ENCODE measurements at places on chromosomes 3 and 15.

GRCh38 chr3:30655187-30655812 is 48.9 kb downstream of the TGFBR2 start:
- DNase-seq, result no peak

DNA sequence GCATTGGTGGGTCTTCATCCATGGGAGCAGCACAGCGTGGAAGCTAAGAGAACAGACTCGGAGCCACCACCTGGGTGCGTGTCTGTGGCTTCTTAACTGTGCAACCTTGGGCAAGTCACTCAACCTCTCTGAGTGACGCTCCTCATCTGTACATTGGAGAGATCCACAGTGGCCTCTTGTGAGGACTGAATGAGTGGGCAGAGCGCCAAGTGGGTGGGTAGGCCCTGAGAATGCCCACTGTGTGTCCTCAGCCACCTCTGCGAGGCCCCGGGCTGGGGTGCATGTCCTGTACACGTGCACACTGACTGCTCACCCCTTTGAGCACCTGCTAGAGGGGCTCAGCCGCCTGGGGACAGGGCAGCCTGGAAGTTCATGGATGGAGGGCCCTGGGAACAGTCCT is 99.6 kb upstream of the PRR23E start:
- no peak for DNase-seq

GRCh38 chr3:111803123-111803593 is 55.9 kb upstream of the PHLDB2 start:
- no peak for DNase-seq

- DNase-seq, result peak; percentile 90
These were observed at the start of gene DALRD3 for GRCh38 chr3:49017971-49018706. DALRD3 (minus strand) TSS chr3:49018580; CDS start chr3:49018564, 16 bp downstream.

- DNase-seq, result no peak
These were observed 29.5 kb downstream of the CCDC12 start for GRCh38 chr3:46946856-46947545.

- no peak for DNase-seq
These were observed 455.6 kb upstream of the RARB start for GRCh38 chr3:24972491-24972890.

GRCh38 chr15:31400222-31400927 is 73.7 kb downstream of the KLF13 start:
- DNase-seq, result no peak

DNA sequence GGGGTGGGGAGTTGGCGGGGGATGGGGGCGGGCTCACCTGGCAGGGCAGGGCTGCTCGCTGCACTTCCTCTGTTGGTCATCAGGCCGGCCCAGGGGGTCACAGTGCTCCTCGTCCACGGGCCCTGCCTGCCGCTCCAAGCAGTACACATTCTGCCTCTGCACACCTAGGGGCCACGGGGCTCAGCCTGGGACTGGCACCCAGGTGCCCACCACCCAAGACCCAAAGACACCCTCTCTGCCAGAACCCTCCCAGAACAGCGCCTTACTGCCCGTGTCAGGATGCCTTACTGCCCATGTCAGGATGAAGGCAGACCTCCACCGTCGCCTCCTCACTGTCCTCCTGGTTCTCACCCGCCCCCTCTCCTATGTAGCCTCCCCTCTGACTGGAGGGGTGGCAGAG is 43.2 kb downstream of the ADAMTS7 start:
- no peak for DNase-seq

DNA sequence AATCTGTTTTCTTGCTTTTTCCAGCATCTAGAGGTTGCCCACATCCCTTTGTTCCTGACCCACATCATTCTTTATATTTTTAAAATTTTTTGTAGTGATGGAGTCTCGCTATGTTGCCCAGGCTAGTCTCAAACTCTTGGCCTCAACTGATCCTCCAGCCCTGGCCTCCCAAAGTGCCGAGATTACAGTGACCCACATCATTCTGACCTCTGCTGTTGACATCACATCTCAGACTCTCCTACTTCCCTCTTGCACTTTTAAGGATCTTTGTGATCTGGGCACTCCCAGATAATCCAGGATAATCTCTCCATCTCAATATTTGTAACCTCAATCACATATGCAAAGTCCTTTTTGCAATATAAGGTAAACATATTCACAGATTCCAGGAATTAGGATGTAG is 266.6 kb downstream of the MEX3B start:
- DNase-seq, result no peak

GRCh38 chr3:36960502-36960901 is 15.6 kb upstream of the TRANK1 start:
- no peak for DNase-seq

DNA sequence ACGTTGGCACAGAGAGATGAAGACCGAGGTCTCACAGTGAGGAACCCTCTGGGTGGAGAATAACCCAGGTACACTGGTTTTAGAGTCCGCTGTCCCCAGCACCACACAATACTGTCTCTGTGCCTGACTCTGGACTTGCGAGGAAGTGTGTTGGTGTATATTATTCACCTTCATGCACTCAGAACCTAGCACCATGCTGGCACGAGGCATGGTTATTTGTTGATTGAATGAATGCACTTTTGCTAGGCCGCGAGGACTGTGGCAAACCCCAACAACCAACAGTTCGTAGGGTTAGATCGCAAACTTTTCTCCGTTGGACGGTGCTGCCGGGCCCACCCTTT is 484 bp upstream of the C3orf52 start:
- DNase-seq, result no peak

DNA sequence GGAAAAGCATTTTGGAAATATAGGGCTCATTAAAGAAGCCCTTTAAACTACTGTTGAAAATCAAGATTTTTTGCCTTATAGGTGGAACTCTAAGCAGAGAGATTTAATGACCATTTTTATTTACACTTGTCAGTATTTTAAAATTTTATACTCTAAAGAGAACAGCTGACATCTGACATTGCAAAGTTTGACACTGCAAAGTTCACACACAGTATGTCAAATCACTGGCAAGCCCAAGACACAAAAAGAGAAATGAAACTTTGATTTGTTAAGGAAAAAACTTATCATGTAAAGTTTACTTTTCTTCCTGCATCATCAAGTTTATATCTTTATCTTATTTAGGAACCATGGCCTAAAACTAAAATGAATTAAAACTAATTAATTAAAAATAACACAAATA is 40.2 kb downstream of the DPH6 start:
- DNase-seq, result no peak

GRCh38 chr3:59081071-59081470 is 31.2 kb upstream of the CFAP20DC start:
- no peak for DNase-seq

DNA sequence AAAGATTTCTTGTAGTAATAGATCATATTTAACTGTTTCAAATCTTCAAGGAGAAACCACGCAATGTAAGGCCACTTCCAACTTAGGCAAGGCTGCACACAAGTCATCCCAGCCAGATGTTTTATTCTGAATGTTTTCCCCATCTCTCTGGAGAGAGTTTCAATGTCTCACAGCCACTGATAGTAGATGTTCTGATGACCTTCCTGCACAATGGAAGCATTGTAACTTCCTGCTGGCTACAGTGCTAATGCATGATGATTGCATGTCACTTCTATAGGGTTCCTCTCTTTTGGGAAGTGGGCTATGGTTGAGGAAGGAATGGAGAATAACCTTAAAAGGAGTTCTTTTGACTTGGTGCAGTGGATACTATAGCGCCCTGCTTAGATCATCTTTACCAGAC is 328.0 kb downstream of the ZNF621 start:
- no peak for DNase-seq

GRCh38 chr3:67362686-67363085 is 291.7 kb downstream of the SUCLG2 start:
- no peak for DNase-seq

- DNase-seq, result no peak
These were observed 207.7 kb downstream of the RAP2B start for GRCh38 chr3:153369561-153370374.

GRCh38 chr15:88699861-88700260 is 61.0 kb downstream of the ISG20 start:
- no peak for DNase-seq

- DNase-seq, result no peak
These were observed 148.5 kb downstream of the SSR3 start for GRCh38 chr3:156406393-156406792.

GRCh38 chr3:88988906-88989305 is 118.5 kb upstream of the EPHA3 start:
- no peak for DNase-seq

DNA sequence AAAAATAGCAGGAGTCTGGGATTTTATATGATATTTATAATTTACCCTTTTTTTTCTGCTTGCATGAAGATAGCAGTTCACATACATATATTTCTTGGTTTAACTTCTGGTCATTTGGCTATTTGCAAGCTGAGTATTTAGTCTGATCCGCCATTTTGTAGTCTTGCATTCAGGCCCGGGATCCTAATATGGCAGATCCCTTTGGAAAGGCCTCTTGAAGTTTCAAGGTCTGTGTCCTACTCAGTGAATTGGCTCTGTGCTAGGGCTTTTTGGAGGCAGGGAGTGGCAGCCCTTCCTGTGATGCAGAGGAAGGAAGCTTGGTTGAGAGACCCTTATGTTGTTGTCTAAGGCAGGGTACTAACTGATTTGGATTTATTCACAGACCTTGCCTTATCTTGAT is 2.9 kb downstream of the SNRPN start:
- DNase-seq, result no peak

DNA sequence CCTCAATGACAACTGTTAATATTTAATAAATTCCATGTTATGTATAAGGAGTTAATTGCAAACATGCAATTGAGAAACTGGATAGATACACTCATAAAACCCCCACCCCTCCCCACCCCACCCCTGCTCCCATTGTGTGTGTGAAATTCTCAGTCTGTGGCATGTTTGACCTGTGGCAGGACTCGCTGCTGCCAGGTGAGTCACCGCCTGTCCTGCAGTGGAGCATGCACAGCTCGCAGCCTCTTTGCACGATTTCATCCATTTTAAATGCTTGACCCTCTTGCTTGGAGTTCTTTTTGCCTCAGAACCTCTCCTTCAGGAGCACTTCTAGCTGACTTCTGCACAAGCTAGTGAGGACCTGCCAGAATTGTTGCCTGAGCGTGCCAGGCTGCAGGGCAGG is 5.3 kb upstream of the APEH start:
- DNase-seq, result no peak

DNA sequence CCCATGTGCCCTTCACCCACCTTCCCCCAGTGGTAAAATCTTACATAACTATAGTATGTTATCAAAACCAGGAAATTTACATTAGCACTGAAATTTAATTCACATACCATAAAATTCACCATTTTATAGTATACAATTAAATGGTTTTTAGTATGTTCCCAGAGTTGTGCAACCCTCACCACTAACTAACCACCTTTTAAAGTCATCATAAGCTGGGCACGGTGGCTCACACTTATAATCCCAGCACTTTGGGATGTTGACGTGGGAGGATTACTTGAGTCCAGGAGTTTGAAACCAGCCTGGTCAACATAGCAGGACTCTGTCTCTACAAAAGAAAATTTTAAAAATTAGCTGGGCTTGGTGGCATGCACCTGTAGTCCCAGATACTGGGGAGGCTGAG is 13.7 kb downstream of the FRMD5 start:
- no peak for DNase-seq

GRCh38 chr15:62099094-62099601 is 32.4 kb downstream of the C2CD4A start:
- no peak for DNase-seq

GRCh38 chr15:63041974-63042876 is at the start of gene TPM1:
TPM1 (plus strand) TSS chr15:63042747; CDS start chr15:63042830, 83 bp downstream.
- peak; percentile 77 for DNase-seq

DNA sequence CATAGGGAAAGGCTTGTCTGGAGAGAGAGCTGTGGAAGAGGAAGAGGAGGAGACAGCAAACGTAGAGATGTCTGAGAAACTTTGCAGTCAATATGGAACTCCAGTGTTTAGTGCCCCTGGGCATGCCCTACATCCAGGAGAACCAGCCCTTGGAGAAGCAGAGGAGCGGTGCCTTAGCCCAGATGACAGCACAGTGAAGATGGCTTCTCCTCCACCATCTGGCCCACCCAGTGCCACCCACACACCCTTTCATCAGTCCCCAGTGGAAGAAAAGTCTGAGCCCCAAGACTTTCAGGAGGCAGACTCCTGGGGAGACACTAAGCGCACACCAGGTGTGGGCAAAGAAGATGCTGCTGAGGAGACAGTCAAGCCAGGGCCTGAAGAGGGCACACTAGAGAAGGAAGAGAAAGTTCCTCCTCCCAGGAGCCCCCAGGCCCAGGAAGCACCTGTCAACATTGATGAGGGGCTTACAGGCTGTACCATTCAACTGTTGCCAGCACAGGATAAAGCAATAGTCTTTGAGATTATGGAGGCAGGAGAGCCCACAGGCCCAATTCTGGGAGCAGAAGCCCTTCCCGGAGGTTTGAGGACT is 6.9 kb downstream of the MAP1A start:
- DNase-seq, result no peak

DNA sequence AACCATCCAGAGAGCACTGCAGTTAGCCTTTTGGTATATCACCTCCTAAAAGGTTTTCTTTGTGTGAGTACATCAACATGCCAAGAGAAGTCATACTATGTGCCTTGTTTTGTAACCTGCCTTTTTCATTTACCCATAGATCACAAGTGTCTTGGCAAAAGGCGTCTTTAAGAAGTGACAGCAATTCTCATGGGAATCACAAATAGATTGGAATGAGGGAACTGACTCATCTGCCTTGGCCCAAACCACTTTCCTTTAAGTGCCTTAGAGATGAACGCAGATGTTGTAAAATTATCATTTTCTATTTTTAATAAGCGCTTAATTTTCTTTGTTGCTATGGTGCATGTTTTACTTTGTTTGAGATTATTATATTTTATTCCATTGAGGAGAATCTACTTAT is 20.7 kb upstream of the POMGNT2 start:
- no peak for DNase-seq

DNA sequence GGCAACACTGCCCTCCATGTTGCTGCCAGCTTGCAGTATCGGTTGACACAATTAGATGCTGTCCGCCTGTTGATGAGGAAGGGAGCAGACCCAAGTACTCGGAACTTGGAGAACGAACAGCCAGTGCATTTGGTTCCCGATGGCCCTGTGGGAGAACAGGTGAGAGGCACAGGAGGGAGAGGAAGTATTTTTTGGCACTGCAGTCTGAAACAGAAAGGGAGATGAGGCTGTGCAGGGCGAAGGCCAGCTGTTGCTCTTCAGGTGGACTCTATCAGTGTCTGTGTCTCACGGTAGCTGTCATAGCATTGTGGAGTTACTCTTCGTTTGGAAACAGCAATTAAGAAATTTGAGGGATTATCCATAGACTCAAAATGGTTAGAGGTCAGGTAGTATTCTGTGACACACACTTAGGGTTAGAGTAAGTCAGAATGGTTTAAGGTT is 8.0 kb downstream of the NFKBIZ start:
- no peak for DNase-seq

All from HuH-7 (cell line).